Activated CD8-positive, alpha-beta T cell treated with anti-CD3 and anti-CD28 coated beads for 36 hours (primary cell): ENCODE measurements at places on chromosomes 1 and 21. TPM values are rescaled to one million over a fixed set of nuclear protein-coding genes. Genes with fewer than 3 reads are reported as not detected.

DNA sequence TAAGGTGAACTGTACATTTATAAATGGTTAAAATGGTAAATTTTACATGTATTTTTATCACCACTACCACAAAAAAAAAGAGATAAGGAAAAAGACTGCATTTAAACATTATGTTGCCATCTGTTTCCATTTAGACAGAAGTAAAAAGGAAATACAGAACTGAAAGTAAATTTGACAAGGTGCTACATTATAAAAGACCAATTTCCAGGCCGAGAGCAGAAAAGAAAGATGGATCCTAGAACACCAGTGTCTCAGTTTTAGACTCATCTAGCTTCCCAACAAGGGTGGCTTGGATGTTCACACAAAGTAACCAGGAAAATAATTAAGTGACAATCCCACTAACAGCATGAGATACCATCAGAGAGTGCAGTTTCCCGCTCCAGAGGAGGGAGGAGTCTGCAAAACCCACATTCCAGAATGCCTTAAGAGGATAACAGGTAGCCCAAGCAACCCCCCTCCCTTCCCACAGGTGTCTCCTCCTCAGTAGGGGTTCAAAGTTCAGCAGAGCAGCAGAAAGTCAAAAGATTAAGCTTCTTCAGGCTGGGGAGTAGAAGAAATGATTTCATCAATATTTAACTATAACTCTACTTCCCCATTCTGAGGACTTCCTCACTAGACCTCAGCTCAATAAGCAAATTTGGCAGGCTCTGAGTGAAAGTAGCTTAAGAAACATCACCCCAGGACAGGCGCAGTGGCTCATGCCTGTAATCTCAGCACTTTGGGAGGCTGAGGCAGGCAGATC, 11.8 kb downstream of the TPM3 start:
- no peak for DNase-seq

- no peak for DNase-seq
Observed at GRCh38 chr1:166999075-166999474, 10.0 kb downstream of the MAEL start.

DNA sequence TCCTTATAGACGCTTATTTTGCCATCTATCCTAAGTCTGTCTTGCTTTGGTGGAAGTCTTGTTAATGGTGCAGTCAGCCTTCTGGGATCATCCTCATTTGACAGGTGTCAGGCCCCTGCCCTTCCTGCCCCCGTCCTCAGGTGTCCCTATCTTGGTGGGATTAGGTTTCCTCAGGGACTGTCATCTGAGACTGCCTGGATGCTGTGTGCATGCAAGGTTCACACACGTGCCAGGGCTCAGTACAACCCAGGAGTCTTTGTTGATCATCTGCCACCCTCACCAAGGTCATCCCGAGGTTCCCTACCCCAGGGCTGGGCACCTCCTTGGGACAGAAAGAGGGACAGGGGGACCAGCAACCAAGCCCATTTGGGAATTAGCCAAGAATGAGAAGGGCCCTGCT, 18.0 kb downstream of the PADI2 start:
- no peak for DNase-seq

- DNase-seq, result no peak
Observed at GRCh38 chr1:43932786-43933385, 715 bp upstream of the ARTN start.

DNA sequence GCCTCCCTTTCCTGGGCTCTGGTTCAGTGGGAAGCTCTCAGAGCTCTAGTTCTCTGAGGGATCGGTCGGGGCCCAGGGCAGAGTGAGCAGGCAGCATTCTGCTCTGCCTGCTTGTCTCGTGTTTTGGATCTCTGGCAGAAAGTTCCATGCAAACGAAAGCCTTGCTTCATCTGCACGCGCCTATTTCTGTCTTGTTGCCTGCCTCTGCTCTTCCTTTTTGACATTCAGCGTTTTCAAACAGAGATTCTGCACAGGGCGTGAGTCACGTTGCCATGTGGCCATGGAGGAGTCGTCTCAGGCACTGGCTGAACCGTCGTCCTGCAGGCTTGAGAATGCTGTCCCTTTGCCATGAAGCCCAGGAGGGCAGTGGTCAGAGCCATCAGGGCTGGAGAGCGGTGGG, 20.3 kb downstream of the AJAP1 start:
- no peak for DNase-seq

- no peak for DNase-seq
Observed at GRCh38 chr1:178374016-178374415, 122.7 kb downstream of the CLEC20A start.

DNA sequence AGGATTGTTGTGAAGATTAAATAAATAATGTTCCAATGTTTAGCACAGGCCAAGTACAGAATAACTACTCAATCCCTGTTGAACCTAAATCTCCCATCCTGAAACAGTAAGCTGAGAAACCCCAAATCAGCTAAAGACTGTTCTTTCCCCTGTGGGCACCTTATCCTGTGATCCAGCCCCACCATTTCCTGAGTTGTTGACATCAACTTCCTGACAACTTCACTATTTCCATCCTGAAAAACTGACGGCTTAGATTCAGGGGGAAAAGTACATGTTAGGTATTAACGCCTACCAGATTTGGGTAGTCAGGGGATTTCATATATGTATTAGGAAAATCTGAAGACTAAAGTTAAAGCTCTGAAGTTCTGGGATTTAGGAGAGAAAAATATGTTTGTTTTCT, 51.7 kb upstream of the PALMD start:
- no peak for DNase-seq

DNA sequence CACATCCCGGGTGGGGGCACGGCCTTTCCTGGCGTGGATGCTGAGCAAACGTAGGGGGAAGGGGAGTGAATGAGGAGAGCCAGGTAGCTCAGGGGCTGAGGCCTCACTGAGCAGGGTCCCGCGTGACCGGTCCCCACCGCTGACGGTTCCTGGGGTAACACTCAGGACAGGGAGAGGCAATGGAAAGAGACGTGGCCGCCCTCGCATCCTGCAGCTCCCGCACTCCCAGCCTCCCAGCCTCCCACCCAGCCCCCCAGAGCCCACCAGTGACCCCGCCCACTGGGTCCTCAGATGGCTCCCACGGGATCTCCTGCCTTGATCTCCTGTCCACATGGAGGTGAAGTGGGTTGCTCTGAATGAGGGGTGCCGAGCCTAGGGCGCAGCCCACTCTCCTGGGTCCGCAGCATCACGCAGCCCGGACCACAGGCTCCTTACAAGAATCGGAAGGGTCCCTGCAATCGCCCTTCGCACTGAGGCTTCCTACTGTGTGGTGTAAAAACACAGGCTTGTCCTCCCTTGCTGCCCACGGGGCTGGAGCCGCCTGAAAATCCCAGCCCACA, 2.4 kb downstream of the TSPEAR start:
- no peak for DNase-seq

DNA sequence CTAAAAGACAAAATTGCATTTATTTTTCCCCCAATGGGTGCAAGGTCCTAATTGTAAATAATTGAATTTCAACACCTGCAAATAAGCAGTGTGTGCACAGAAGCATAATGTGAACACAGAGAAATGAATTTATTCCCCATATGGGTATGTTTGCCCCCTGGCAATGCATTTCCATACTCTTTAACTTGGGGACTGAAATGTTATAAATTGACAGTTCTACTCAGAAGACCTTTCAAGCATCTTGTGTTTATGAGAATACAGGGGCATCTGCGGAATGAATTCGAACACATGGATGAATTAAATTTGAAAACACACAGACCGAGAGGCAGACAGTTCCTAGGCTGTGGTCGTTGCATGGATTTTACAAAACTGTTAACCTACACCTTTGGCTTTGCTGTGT, 3.5 kb downstream of the PBX1 start:
- no peak for DNase-seq

The RPF1 gene
- 64.1 TPM for total RNA-seq

The CRNN gene
- not detected for total RNA-seq

DNA sequence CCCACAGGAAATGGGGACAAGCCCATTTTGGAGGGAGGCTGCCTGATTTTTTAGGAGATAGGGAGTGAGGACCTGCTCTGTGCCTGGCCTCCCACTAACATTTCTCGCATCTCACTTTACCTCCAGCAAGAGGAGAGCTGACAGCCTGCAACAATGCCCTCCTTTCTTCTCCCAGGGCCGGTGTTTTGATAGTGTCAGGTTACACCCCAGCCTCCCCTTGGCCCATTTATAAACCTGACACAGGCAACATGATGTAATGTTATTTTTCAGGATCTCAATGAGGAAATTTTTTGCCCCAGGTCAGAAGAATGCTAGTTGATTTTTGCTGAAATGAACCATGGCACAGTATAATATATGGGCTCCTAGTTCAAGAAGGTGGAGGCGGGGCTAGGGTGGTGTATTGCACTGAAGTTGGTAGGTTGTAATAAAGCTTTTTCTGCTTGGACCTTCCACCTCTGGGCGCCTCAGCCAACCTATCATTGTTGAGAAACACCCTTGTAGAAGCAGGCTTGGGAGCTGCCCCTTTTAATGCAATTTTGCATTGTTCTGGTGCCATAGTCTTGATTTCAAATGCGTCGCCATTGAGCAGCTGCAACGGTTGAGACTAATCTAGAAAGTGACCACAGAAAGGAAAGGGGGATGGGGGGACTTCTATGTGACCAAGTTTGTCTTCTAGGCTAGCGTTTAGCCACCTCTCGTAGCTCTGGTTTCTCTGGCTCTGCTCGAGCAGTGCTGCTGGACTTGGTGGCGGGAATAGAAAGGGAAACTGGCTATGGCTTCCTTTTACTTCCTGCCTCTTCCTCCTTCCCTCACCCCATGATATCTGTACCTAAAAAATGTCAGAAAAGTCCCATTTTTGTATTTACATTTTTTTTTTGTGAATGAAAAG, 53.0 kb downstream of the PBX1 start:
- no peak for DNase-seq

- no peak for DNase-seq
Observed at GRCh38 chr1:25567710-25568089, 24.3 kb downstream of the LDLRAP1 start.

DNA sequence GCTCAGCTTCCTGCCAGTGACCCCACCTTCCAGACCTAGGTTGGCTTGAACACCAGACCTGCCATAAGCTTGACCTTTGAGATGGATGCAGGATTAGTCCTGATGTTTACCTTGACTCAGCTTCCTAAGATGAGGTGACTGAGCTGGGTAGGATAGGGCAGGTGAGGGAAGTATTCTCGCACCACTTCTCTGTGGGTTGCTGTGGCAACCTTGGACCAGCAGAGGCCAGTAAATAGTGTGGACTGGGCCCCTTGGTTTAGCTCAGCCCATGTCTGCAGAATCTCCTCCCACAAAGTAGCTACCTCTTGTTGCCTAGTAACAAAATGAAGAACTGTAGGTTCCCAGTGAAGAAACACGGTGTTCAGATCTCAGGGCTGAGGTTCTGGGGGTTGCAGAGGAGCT, 8.4 kb downstream of the RPS6KA1 start:
- DNase-seq, result peak; percentile 33

The RCSD1 gene
- 67.9 TPM for total RNA-seq

The GPR3 gene
- total RNA-seq, result 1.1 TPM

DNA sequence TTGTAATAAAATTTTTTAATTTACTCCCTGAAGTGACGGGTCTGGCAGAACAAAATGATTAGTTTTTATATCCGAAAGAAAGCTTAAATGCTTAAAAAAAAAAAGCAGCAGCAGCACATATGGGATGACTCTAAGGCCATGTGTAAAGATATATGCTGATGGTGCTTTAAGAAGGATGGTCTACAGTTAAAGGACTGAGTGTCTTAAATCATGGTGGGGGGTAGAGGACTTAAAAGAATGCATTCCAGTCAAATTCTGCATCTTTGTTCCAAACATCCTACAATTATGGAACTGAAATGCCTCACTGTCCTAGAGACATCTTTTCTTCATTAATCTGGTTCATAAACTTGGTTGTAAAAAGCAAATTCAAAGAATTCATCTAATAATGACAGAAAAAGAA, 7.0 kb downstream of the KDM5B start:
- DNase-seq, result no peak

GRCh38 chr1:18470671-18471355, 9.9 kb upstream of the KLHDC7A start:
- no peak for DNase-seq

DNA sequence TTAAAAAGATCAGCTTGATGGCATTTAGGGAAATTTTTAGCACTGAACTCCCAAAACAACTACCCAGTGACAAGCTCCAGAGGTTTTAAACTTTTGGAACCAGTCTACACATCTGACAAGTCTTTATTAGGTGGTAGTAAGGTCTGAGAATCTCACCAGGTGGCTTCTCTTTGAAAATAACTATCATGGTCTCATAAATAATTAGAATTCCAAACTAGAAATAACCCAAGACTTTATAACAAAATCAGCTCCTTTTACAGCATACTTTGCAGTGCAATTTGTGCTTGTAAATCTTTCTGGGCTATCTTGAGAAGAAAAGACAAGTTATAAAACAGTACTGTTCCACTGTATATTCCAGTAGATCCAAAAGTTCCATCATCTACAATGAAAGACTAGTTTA, 108.7 kb downstream of the LTN1 start:
- no peak for DNase-seq

The IGSF9 gene
- not detected for total RNA-seq

DNA sequence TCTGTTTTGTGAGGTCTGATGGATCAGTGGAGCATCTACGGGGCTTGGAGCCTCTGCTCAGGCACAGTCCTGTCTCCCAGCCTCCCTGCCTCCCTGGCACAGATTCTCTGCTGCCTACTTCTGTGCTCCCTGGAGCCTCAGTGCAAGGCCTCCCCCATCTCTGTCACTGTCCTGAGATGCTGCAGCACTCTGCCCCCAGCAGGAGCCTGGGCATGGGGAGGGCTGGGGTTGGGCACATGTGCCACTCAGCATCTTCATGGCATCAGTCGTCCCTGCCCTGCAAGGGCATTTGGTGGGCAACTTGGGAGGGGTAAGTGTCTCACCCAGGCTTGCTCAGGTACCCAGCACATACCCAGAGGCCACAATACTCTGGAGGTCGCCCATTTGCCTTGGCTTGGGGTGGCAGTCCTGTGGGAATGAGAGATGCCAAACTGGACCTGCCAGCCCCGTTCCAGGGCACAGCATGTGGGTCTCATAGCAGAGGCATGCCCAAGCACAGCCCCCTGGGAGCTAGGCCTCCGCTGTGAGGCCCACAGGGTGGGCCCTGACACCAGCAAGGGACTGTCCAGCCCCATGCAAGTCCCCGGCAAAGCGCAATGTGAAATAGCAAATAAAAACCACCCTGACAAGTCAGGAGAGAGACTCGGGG, 28.7 kb downstream of the PADI3 start:
- DNase-seq, result no peak

The RIIAD1 gene
- total RNA-seq, result not detected

DNA sequence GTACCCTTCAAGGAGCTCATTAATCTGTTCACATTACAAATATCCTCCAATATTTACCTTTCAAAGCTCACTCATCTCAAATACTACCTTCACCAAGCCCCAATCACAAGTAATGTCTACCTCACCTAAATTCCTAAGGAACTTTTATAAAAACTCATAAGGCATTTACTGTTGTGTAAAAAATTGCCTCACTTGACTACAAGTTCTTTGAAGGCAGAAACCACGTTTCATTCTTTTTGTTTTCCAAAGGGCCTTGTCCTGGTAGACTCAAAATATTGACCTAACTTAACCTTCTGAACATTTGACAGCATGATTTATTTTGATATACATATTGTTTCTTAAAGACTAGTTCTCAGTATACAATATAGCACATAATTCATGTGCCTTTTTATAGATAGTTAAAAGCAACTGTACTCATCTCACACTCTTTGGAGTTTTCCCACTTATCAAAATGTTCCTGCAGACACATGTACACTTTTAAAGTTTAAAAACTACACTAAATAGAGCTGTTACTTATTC, 2.5 kb downstream of the USP33 start:
- DNase-seq, result no peak

GRCh38 chr1:2523191-2523890, 3.1 kb downstream of the PANK4 start:
- DNase-seq, result peak; percentile 71

The NBPF10 gene
- total RNA-seq, result 1.6 TPM
